BJ (cell line): ENCODE measurements at places on chromosomes 13 and 19.

GRCh38 chr19:41089959-41090358, 1.7 kb downstream of the CYP2A13 start:
- DNase-seq, result no peak

GRCh38 chr19:55178781-55179599, 1.1 kb downstream of the SYT5 start:
- DNase-seq, result no peak

DNA sequence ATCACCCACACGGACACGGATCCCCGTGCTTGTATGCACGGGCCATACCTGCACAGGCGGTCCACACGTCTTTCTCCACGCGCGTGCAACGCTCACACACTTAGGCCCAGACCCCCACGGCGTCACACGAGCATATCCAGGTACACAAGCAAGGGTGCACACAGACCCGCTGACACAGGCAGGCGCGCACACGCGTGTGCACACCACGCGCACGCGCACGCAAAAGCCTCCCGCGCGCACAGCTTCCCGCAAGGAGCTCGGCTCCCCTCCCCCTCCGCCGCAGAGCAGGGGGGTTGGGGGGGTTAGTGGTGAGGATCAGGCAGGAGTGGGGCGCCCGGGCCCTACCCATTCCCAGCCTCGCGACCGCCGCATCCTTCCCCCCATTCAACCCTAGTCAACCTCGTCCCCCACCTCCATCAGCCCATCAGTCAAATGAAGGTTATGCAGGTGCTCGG, 407 bp downstream of the RAB3A start:
- DNase-seq, result no peak

- DNase-seq, result no peak
These were observed 92.0 kb downstream of the HS6ST3 start for GRCh38 chr13:96181911-96182310.

DNA sequence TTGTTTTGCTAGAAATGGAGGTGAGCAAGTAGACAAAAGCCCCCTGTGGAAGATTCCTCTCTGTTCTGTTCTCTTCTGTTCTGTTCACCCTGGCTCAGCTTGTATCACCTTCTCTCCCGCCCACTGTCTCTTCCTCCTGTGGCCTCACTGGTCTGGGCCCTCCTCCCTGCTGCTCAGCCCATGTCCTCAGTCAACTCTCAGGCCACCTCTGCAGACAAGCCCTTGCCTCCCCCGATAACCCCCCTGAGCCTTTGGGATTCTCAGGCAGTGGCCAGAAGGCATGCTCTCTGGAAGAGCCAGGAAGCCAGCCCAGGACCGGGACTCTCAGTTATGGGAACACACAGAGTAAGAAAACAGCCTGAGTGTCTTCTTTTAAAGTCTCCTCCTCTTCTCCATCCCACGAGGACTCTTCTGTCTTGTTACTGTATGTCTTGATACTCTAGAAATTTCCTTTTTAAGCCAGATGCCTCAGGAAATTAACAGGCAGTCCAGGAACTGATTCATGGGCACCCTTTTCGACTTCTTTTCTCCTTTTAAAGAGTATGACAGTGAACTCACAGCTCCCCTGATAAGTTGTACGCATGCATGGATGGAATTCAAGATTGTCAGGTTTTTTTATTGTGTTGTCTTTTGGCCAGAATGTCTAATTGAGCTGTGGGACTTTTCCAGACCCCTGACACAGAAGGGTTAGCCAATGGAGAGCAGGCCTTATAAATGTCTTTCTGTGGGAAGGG, 33.7 kb downstream of the SHISA2 start:
- DNase-seq, result no peak

- no peak for DNase-seq
These were observed 38.8 kb downstream of the ZNF611 start for GRCh38 chr19:52695996-52696395.

- DNase-seq, result no peak
These were observed 30.3 kb upstream of the MIER2 start for GRCh38 chr19:374886-375235.

- DNase-seq, result no peak
These were observed 43.3 kb downstream of the CAPN12 start for GRCh38 chr19:38700902-38701454.

- DNase-seq, result no peak
These were observed 216.3 kb downstream of the NHLRC3 start for GRCh38 chr13:39254601-39255000.

GRCh38 chr19:5665781-5666513, 14.4 kb downstream of the MICOS13 start:
- DNase-seq, result no peak

DNA sequence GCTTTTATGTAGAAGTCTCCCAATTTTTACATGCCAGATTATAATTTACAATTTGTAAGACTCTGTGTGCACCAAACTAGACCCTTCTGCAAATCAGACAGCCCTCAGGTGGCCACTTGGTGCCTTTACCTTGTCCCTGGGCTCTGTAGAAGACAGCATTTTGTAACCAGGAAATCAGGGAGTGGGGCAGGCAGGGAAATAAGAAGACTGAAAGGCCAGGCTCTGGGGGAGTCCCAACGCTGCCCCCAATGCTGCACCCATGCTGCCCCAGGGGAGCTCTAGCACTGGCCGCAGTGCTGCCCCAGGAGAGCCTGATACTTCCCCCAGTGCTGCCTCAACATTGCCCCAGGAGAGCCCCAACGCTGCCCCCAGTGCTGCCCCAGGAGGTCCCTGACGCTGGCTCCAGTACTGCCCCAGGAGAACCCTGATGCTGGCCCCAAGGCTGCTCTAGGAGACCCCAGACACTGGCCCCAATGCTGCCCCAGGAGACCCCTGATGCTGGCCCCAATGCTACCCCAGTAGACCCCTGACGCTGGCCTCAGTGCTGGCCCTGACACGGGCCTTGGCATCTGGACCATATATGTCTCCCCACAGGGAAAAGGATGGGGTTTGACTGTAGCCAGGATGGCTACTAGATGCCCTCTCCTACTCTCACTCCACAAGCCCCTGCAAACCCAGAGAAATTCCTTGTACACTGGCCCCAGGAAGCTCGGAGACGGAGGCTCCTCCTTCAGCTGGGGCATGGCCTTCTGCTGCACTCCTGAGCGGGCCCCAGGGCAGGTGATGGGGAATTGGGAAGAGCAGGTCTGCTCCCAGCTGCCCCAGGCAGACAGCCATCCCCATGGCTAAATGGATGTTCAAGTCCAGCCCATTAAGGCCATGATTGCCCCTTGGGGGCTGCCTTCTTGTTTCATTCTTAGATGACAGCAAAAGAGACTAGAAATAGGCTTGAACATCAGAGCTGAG, 23.6 kb downstream of the VSTM2B start:
- DNase-seq, result no peak

DNA sequence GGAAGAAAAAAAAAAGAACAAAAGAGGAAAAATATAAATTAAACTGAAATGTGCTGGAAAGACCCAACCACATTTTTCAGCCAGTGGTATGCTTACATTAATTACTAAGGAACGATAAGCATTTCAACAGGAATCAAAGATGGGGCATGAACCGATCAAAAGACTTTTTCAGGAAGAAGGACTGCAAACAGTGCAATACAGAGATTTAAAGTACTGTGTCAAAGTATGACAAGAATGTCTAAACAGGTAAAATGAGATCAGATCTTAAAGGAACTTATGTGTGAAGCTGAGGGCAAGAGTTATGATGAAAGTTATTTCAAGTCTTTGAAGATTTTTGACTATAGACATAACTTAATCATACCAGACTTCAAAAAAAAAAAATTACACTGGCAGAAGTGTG, 1761.8 kb downstream of the SLITRK5 start:
- no peak for DNase-seq

- DNase-seq, result no peak
These were observed 784.0 kb upstream of the PRR20A start for GRCh38 chr13:56356690-56357089.

DNA sequence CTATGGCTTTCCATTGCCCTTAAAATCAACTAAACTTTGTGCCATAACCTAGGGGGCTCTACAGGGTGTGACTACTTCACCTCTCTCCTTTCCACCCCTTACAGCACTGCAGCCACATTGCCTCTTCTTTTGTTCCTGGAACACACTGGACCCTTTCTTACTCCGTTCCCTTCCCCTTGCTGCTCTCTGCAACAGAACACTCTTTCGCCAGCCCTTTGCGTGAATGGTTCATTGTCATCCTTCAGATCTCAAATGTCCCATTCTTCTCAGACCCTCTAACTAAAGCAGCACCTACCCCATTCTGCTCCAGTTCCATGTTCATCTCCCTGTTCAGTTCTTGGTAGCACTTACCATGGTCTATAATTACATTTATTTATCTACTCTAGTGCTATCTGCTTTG, 208.3 kb downstream of the OXGR1 start:
- no peak for DNase-seq
